ENCODE measurements at places on chromosomes 16 and 17.

DNA sequence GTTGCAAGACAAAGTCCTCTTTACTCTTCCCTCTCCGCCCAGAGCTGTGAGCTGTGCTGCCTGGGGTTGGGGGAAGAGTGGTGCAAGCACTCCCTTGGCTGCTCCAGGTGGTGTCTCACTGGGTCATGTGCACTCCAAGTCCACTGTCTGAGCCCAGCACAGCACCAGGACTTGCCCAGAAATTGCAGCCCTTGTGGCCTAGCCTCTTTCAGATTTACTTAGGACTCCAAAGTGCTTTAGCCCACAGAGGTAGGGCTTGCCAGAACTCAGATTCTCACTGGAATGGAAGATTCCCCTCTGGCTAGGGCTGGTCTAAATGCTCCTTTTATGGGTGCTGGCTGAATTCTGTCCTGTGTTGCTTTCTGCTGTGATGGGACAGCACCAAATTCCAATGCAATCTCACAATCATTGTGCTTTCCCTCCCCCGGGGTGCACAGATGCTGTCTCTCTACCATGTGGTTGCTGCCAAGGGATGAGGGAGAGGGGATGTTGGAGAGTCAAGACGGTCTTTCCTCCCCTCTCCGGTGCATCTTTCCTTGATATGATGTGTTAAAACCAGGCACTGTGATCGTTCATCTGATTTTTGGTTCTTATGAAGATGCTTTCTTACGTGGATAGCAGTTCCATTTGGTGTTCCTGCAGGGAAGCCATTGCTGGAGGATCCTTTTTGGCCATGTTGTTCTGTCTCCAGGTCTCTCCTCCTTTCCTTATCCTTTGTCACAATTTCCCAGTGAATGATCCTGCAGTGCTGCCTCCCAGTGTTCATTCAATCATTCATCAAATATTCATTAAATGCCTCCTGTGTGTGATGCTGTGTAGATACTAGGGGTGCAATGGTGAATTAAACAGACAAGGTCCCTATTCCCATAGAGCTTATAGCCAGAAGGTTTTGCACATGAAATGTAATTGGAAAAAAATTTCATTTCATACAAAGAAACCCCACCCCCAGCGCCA, 216.3 kb downstream of the SPECC1 start:
- DNase-seq = no peak
- no peak overlapping the region for H3K4me3 ChIP-seq
- H3K36me3 ChIP-seq = no peaks in the 10 kb centered on the region
- peak overlapping the region; percentile 6 for H3K27ac ChIP-seq

- peak overlapping the region; percentile 43 for H3K27ac ChIP-seq
- DNase-seq = no peak
- H3K36me3 ChIP-seq = no peaks in the 10 kb centered on the region
- no peak overlapping the region for H3K4me3 ChIP-seq
- H3K4me1 ChIP-seq = peaks cover 47% of the 10 kb centered on the region
Observed at GRCh38 chr16:23145608-23146007, 3.6 kb downstream of the USP31 start.

- H3K27me3 ChIP-seq = no peaks in the 10 kb centered on the region
- no peak for DNase-seq
- no peak overlapping the region for H3K4me3 ChIP-seq
- no peaks in the 10 kb centered on the region for H3K4me1 ChIP-seq
Observed at GRCh38 chr16:31360251-31360650, 5.3 kb downstream of the ITGAX start.

- peaks cover 16% of the 10 kb centered on the region for H3K4me1 ChIP-seq
- H3K27ac ChIP-seq = no peak overlapping the region
- H3K27me3 ChIP-seq = no peaks in the 10 kb centered on the region
- no peak for DNase-seq
- H3K36me3 ChIP-seq = no peaks in the 10 kb centered on the region
Observed at GRCh38 chr17:43581613-43582012, 35.5 kb upstream of the ETV4 start.

- H3K27me3 ChIP-seq = no peaks in the 10 kb centered on the region
- no peaks in the 10 kb centered on the region for H3K4me1 ChIP-seq
- H3K4me3 ChIP-seq = no peak overlapping the region
- no peak for DNase-seq
- H3K36me3 ChIP-seq = no peaks in the 10 kb centered on the region
Observed at GRCh38 chr16:87093804-87094555, 223.2 kb downstream of the C16orf95 start.

DNA sequence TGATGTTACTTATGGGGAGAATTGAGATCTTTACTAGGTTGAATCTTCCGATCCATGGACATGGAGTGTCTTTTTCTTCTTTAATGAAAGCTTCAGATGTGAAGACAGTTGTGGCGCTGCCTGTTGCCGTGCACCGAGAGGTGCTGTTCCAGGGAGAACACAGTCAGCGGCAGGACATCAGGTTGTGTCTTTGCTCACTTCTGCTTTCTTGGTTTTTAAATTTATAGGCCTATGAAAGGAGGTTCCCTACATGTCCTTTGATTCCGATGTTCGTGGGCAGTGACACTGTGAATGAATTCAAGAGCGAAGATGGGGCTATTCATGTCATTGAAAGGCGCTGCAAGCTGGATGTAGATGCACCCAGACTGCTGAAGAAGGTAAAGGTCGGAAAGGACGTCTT, 49.8 kb downstream of the SEC14L1 start:
- no peaks in the 10 kb centered on the region for H3K27me3 ChIP-seq
- peaks cover 36% of the 10 kb centered on the region for H3K36me3 ChIP-seq
- no peaks in the 10 kb centered on the region for H3K4me1 ChIP-seq
- DNase-seq = no peak
- no peak overlapping the region for H3K4me3 ChIP-seq
- H3K27ac ChIP-seq = no peak overlapping the region

DNA sequence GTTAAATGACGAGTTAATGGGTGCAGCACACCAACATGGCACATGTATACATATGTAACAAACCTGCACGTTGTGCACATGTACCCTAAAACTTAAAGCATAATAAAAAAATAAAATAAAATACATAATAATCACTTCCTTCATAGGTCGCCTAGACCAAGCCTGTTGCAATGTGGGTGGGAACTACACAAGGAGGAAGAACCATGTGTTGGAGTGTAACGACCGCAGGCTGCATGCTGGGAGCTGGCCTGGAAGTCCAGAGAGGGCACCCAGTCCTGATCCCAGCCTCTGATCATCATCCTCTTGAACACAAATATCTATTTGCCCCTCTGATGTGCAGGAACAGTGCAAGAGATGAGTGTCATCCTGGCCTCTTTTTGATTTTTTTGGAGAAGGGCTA, 224.7 kb upstream of the ASIC2 start:
- H3K36me3 ChIP-seq = no peaks in the 10 kb centered on the region
- DNase-seq = no peak
- no peak overlapping the region for H3K4me3 ChIP-seq
- H3K27me3 ChIP-seq = no peaks in the 10 kb centered on the region
- no peak overlapping the region for H3K27ac ChIP-seq

- H3K4me1 ChIP-seq = no peaks in the 10 kb centered on the region
- no peaks in the 10 kb centered on the region for H3K36me3 ChIP-seq
- no peak for DNase-seq
- H3K27ac ChIP-seq = no peak overlapping the region
- H3K27me3 ChIP-seq = no peaks in the 10 kb centered on the region
Observed at GRCh38 chr17:34368196-34368945, 5.3 kb upstream of the CCL1 start.

- no peak for DNase-seq
- no peaks in the 10 kb centered on the region for H3K4me1 ChIP-seq
- H3K27ac ChIP-seq = no peak overlapping the region
- no peaks in the 10 kb centered on the region for H3K36me3 ChIP-seq
Observed at GRCh38 chr17:27481327-27481726, 25.1 kb downstream of the KSR1 start.

DNA sequence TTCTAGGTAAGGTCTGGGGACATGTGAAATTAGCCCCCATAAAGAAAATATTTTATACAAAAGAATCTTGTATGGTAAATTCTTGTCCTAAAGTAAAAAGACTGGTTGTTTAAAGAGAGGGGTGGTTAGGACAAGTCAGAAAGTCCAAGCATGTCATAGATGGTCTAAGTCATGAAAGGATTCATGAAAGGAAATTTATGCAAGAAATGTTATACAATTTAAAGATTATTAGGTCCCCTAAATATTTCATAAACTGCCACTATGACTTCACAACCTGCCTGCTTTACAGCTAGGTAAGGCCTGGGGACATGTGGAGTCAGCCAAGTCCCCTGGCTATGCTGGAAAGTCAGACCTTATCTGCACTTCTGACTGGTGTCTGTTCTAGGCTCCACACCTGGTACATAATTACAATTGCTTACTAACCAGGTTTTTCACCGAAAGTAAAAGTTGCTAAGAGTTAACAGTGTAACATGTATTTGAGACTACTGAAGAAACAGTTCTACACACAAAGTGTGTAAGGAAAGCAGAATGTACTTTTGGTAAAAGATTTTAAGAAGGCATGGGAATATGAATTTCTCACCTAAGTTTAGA, 17.0 kb downstream of the N4BP1 start:
- no peaks in the 10 kb centered on the region for H3K36me3 ChIP-seq
- H3K27ac ChIP-seq = no peak overlapping the region
- no peaks in the 10 kb centered on the region for H3K27me3 ChIP-seq
- H3K4me3 ChIP-seq = no peak overlapping the region

DNA sequence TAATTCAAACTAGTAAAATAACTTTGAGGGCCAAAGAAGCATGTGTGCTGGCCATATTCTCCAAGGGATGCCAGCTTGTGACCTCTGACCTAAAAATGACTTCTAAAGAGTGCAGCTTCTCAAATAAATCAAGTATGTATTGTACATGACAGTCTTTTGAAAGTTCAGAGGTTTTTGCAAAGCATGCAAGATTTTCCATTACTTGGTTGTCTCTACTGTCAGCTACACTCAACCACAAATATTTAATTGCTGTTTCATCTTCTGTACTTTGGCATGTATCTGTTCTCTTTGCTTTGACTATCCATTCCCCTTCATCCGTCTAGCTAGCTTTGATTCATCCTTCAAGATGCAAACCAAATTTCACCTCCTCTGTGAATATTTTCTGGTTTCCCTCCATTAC, 121.9 kb upstream of the HS3ST2 start:
- H3K4me1 ChIP-seq = peaks cover 23% of the 10 kb centered on the region
- DNase-seq = no peak
- H3K4me3 ChIP-seq = no peak overlapping the region
- no peaks in the 10 kb centered on the region for H3K27me3 ChIP-seq
- no peak overlapping the region for H3K27ac ChIP-seq

GRCh38 chr16:67542464-67542863, 13.8 kb downstream of the RIPOR1 start:
- no peak for DNase-seq
- no peak overlapping the region for H3K27ac ChIP-seq
- peaks cover 13% of the 10 kb centered on the region for H3K4me1 ChIP-seq
- peaks cover 75% of the 10 kb centered on the region for H3K36me3 ChIP-seq
- H3K27me3 ChIP-seq = no peaks in the 10 kb centered on the region
- H3K4me3 ChIP-seq = no peak overlapping the region

DNA sequence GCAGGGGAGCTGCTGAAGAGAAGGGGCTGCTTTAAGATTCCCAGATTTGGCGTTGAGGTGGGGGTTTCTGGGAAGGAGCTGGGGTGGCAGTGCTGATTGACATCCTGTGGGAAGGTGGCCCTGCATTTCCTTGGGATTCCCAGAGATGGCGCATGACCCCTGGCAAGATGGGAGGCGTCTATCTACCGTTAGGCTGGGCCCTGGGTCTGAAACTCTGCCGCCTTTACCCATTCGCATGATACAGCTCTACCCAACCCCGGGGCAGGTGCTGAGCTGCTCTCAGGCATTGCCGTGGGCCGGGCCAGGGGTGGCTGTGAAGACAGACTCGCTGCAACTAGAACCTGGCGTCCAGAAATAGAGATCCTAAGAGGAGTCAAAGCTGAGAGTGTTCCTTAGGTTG, 9.9 kb upstream of the MVD start:
- no peak overlapping the region for H3K27ac ChIP-seq
- peaks cover under 1% of the 10 kb centered on the region for H3K27me3 ChIP-seq
- no peak for DNase-seq

- no peaks in the 10 kb centered on the region for H3K36me3 ChIP-seq
- no peaks in the 10 kb centered on the region for H3K4me1 ChIP-seq
- no peaks in the 10 kb centered on the region for H3K27me3 ChIP-seq
- no peak for DNase-seq
- H3K4me3 ChIP-seq = no peak overlapping the region
Observed at GRCh38 chr16:82070656-82071369, 35.8 kb downstream of the HSD17B2 start.

DNA sequence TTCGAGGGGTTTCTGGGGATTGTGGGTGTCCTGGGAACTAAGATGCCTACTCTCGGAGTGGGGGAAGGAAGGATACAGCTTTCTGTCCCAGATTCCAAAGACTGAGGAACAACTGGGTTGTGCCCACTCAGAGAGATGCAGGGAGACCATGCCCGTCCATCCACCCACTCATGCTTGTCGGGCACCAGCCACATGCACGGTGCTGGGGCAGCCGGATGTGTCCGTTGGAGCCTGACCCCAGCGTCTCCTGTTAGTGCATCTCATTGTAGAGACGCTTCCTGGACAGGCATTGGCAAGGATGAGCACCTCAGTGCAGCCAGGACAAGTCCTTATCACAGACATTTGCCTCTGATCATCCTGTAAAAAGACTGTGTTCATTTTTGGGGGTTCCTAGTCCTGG, 58.1 kb downstream of the METRNL start:
- no peaks in the 10 kb centered on the region for H3K27me3 ChIP-seq
- H3K4me1 ChIP-seq = no peaks in the 10 kb centered on the region
- DNase-seq = peak; percentile 45
- H3K4me3 ChIP-seq = no peak overlapping the region
- H3K36me3 ChIP-seq = no peaks in the 10 kb centered on the region
- no peak overlapping the region for H3K27ac ChIP-seq

DNA sequence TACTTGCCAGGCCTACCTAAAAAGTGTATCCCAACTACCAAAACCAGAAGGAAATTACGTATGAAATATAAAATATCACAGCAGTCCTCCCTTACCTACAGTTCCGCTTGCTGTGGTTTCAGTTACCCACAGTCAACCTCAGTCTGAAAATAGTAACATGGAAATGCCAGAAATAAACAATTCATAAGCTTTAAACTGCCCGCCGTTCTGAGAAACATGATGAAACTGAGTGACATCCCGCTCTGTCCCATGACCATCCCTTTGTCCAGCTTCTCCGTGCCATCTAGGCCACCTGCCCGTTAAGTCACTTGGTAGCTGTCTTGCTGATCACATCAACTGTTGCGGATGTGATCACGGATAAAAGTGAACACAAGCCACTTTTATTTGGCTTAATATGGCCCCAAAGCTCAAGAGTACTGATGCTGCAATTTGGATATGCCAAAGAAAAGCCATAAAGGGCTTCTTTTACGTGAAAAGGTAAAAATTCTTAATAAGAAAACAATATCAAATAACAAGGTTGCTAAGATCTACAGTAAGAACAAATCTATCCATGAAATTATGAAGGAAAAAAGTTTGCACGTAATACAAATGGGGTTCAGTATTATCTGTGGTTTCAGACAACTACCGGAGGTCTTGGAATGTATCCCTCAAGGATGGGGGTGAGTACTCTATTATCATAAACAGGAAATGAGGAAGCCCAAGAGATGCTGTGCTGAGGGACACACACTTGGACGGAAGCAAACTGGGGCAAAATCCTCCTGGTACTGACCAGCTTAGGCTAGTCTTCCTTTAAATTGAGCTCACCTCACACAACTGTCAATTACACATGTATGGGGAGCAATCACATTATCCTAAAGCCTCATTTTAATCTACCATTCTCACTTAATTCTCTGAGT, 8.2 kb downstream of the USP22 start:
- peak overlapping the region; percentile 45 for H3K4me3 ChIP-seq
- H3K27me3 ChIP-seq = no peaks in the 10 kb centered on the region
- peaks cover 19% of the 10 kb centered on the region for H3K4me1 ChIP-seq
- peaks cover 5% of the 10 kb centered on the region for H3K36me3 ChIP-seq
- DNase-seq = no peak

All from ascending aorta (tissue), 2 donors.